Substantia nigra (tissue), 51 donors: ENCODE measurements at places on chromosomes 6 and 20.

GRCh38 chr6:18279422-18279821 lies 15.1 kb upstream of the DEK start:
- DNase-seq: no peak

- no peak for DNase-seq
These were observed 3.1 kb upstream of the AKIRIN2 start for GRCh38 chr6:87705070-87705691.

GRCh38 chr6:10411131-10411970 lies 3.5 kb downstream of the TFAP2A start:
- DNase-seq: no peak

DNA sequence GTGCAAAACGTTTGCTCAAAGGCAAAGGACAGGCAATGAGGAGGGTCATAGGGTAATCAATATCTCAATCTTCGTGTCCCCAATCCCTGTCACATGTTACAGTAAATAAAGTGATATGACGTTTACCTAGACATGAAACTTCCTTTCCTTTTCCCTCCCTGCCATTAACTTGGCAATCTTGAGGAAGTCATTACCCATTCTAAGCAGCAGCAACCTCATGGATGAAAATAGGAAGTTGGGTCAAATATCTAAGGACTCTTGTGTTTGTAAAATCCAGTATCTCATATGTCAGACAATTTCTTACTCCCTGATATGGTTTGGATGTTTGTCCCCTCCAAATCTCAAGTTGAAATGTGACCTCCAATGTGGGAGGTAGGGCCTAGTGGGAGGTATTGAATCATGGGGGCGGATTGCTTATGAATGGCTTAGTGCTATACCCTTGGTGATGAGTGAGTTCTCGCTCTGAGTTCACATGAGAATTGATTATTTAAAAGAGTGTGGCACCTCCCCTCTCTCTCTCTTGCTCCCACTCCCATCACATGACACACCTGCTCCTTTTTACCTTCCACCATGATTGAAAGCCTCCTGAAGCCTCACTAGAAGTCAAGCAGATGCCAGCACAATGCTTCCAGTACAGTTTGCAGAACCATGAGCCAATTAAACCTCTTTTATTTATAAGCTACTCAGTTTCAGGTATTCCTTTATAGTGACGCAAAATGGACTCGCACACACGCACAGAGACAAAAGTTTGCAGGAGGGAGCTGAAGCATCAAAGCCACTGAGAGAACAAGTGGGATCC lies 545.9 kb upstream of the JARID2 start:
- no peak for DNase-seq

- DNase-seq: no peak
These were observed 4.1 kb downstream of the TRPC4AP start for GRCh38 chr20:35088231-35089145.

DNA sequence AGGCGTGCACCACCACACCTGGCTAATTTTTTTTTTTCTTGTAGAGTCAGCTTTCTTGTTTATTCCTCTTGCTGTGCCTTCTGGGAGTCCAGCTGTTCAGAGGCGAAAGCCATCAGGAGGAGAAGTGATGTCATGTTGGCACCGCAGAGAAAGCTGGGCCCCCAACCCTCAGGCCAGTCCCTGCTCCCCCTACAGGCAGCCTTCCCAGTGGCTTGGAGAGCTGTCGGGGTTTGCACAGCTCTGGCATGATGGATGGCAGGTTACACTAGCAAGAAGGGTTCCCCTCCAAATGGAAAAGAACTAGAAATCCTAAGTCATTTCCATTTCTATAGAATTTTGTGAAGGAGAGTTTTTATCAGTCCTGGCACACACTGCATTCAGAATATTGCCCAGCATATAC lies 72.6 kb downstream of the C6orf52 start:
- DNase-seq: no peak

DNA sequence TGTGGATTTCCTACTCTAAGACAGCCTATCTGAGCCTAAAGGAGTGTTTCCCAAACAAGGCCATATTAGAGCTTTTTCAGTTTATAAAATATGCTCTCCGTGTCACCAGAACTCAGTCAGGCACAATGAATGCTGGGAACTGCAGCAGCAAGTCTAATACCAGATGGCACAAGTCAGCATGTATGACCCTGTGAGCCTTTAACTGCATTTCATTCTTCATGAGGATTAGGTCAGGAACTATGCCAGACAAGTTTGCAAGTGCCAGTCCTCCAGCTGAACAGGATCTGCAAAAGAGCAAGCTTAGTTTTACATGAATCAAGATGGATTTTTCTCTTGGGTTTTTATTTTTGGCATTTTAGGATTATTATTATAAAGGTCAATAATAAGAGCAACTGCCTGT lies 66.7 kb upstream of the SAMD5 start:
- no peak for DNase-seq

DNA sequence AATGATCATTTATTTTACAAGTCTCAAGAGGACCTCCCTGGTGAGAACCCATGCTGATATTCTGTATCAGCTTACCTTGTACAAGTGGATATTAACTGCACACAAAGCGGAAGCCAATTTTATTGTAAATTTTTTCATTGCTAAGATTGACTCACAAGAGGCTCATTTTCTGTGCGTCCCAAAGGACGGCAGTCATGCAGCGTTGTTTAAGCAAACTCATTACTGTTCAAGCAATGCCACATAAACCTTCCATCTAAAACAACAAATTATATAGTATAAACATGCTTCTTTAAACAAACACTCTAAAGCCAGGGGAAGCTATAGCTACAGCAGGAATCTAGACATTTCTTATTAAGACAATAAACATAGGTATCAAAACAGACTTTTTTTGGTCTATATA lies 575.3 kb downstream of the FRK start:
- DNase-seq: no peak

DNA sequence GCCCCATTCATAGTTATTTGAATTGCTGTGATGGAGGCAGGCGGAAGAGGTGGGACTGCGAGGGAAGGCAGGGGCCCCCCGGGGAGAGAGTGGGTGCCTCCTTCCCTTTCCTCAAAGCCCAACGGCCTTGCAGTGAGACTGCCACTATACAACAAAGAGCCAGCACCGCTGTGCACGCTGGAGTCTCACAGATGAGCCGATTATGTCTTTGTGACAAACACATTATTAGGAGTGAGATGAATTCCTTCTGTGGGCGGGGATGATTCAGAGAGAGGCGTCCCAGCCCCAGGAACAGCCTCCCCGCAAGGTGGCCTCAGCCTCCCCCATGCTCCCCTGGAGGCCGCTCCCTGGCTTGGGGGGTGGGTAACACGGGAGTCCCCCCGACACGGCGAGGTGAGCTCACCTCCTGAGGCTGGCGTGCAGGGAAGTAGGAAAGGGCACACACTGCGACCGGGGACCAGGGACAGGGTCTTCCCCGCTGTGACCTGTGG lies 26.7 kb downstream of the NTSR1 start:
- no peak for DNase-seq

GRCh38 chr20:39089029-39089428 lies 126.9 kb downstream of the DHX35 start:
- DNase-seq: no peak

GRCh38 chr20:53050338-53050737 lies 78.2 kb downstream of the TSHZ2 start:
- no peak for DNase-seq

DNA sequence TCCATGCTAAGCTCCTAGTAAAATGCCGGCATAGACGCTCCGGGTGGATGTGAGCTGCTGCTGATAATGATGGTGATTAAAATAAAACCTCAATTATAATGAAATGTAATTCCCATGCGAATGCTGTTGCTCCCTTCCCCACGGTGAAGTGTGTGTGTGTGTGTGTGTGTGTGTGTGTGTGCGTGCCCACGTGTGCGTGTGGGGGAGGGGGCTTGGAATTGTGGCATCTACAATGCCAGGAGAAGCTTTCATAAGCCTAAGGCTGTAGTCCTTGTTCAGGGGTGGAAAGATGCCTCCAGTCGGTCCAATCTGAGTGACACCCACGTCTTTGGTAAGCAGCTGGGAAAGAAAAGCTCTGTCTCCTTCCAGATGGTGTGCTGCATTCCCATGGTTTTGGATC lies 137.9 kb downstream of the CDH26 start:
- no peak for DNase-seq

- no peak for DNase-seq
These were observed 201.1 kb downstream of the ZFAND3 start for GRCh38 chr6:38020593-38020992.

DNA sequence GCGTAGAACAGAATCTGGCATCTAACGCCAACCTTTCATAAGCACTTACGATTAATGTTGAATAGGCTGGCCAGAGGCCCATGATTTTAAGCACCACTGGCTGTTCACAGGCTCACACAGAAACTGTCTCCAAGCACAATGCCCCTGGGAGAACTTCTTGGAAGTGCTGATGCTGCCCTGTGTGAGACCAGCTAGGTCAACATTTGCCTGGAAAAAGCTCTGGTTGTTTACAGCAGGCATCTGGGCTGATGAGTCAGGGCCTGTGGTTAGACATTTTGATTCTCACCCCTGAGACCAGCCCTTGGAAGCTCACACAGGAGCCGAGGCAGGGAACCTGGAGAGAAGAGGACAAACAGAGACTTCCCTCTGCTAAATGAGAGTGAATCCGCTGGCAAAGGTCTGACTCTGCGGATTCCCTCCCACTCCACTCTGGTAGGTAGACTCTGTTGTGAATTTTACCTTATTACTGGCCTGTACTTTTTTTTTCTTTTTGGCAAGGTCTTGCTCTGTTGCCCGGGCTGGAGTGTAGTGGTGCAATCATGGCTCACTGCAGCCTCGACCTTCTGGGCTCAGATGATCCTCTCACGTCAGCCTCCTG lies 6.8 kb upstream of the SULF2 start:
- DNase-seq: no peak

DNA sequence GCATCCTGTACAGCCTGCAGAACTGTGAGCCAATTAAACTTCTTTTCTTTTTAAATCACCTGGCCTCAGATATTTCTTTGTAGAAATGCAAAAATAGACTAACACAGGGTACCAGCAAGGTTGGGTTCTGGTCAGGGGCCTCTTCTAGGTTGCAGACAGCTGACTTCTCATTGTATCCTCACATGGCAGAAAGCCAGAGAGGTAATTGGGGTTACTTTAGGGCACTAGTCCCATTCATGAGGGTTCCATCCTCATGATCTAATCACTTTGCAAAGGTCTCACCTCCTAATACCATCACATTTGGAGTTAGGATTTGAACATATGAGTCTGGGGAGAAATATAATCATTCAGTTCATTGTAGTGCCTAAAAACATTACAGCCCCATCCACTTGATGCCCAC lies 101.5 kb downstream of the LCA5 start:
- no peak for DNase-seq

GRCh38 chr20:45775411-45775810 lies 16.3 kb downstream of the WFDC3 start:
- no peak for DNase-seq

DNA sequence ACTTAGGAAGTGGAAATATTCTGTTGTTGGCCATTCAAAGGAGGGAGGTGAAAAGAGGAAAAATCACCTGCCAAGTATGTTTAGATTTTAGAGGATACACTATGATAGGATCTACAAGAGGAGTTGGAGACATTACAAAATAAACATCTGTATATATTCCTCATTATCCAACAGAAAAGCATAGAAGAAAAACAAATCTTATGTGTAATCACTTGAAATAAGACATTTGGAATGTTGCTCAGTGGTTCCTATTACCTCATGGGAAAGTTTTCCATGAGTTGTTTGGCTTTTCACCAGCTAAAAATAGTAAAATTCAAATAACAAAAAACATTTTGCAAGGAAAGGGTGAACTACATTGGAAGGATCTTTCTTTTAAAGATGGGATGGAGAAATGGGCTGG lies 76.7 kb upstream of the CARMIL1 start:
- no peak for DNase-seq

GRCh38 chr20:12528591-12529041 lies 480.2 kb upstream of the SPTLC3 start:
- DNase-seq: no peak

- no peak for DNase-seq
These were observed 43.1 kb downstream of the MAN1A1 start for GRCh38 chr6:119306396-119306968.

GRCh38 chr20:62601172-62601571 lies 41.1 kb upstream of the SLCO4A1 start:
- no peak for DNase-seq

GRCh38 chr20:60446267-60447111 lies 488.3 kb downstream of the CDH26 start:
- DNase-seq: no peak

- no peak for DNase-seq
These were observed 71.0 kb upstream of the MARCKS start for GRCh38 chr6:113786168-113786567.

- DNase-seq: no peak
These were observed 36.5 kb downstream of the WDR27 start for GRCh38 chr6:169665289-169665688.

- no peak for DNase-seq
These were observed 9.8 kb downstream of the RIMS4 start for GRCh38 chr20:44800391-44801046.

DNA sequence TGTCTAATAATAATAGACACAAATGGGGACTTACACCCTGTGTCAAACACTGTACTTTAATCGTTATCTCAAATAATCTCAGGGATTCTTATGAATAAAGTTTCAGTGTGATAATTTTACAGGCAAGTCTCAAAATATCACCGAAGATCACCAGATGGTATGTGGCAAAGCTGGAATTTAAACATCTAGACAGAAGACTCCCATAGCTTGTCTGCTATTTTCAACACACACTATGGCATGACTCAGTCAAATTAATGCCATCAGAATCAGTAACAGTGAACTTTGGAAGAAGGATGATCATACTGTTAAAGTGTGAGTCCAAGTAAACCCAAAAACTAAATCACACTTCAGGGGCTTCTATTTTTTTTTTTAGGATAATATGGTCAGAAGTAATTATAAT lies 867.6 kb upstream of the FLRT3 start:
- no peak for DNase-seq

- no peak for DNase-seq
These were observed 217.2 kb downstream of the IBTK start for GRCh38 chr6:82030301-82030700.

GRCh38 chr6:127279815-127280214 lies 13.2 kb downstream of the RNF146 start:
- DNase-seq: no peak

GRCh38 chr6:162099685-162100084 lies 627.9 kb downstream of the PRKN start:
- no peak for DNase-seq

DNA sequence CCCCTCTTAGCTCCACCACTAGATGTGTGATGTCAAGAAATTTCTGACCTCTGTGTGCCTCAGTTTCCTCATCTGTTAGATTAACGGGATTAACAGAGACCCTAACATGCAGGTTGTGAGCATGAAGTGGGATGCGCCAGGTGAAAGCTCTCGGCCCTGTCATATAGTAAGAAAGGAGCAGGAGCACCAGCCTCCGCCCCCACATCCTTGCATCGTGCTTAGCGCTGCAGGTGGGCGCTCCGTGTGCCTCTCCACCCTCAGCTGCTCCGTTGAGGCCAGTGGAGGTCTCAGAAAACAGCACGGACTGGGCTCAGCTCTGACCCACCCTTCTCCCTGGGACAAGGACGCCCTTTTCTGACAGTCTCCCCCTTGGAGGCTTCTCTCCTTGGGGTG lies 63.4 kb downstream of the TCP11 start:
- no peak for DNase-seq
